ENCODE measurements at places on chromosomes 4 and X. TPM values are rescaled to one million over a fixed set of nuclear protein-coding genes. Genes with fewer than 3 reads are reported as not detected.

The SPANXB1 gene
- total RNA-seq: not detected

The ATOH1 gene
- total RNA-seq: not detected

The DGAT2L6 gene
- not detected for total RNA-seq

The SOX3 gene
- total RNA-seq: not detected

The TBC1D14 gene
- total RNA-seq: 54.0 TPM
